ENCODE measurements at places on chromosomes 12 and 14.
A peak's percentile ranks its signal among the peaks of the same experiment; 100 is the strongest.

GRCh38 chr14:67602076-67602475 lies 2.0 kb upstream of the PIGH start:
- no peak for DNase-seq

DNA sequence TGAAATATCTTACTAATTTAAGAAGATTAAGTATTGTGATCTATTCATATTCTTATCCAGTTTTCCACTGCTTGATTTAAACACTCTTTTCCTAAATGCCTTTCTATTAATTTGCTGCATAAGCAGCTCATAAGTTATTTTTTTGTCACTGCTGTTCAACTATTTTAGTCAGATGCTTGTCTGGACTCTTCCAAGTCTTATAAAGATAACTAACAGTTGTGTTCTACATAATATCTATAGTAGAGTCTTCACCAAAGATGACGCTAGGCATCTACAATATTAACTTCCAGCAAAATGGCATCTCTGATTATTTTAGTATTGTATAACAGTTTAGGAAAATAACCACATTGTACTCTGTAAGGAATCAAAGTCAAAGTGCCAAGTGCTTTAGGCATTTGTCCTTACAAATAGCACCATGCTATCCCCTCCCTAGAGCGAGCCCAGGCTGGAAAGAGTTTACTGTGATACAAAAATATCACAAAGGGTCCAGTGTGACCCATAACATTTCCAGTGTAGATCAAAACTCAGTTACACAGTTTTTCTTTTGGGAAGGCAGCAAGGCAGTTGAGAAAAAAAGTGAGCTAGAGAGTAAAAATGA lies 98.2 kb downstream of the DENND5B start:
- DNase-seq, result no peak

GRCh38 chr14:75126679-75127473 lies at the start of gene NEK9:
Gene NEK9 (minus strand): TSS chr14:75127048. CDS start chr14:75126921, 127 bp downstream.
- peak; percentile 89 for DNase-seq

DNA sequence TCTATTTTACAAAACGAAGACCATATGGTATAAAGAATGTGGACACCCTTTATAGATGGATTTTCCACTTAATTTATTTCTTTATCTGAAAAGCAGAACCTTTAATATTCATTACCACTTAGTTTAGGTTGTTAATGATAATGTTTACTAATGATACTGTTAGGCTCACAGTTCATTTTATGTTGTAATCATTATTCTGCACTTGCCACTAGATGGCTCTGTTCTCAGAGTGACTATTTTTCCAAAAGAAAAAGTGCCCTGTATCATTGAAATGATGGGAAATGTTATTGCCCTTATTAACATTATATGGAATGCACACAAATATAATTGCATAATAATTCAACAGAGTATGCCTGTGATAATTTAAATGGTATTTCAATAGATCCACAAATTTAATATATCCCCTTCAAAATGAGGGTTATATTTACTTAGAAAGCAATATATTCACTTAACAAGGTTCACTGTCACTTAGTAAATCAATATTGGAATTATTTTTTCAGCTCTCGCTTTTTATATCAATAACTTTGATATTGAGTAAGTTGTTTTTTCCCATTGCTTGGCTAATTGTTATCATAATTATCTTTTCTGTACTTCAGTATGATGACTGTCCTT lies 95.7 kb downstream of the PDE3A start:
- DNase-seq, result no peak

GRCh38 chr12:100455896-100456295 lies 17.8 kb upstream of the NR1H4 start:
- DNase-seq, result no peak

GRCh38 chr12:52207895-52208294 lies 16.1 kb upstream of the KRT80 start:
- no peak for DNase-seq

- DNase-seq, result no peak
Measured at GRCh38 chr12:27505761-27506160, 18.2 kb upstream of the PPFIBP1 start.

DNA sequence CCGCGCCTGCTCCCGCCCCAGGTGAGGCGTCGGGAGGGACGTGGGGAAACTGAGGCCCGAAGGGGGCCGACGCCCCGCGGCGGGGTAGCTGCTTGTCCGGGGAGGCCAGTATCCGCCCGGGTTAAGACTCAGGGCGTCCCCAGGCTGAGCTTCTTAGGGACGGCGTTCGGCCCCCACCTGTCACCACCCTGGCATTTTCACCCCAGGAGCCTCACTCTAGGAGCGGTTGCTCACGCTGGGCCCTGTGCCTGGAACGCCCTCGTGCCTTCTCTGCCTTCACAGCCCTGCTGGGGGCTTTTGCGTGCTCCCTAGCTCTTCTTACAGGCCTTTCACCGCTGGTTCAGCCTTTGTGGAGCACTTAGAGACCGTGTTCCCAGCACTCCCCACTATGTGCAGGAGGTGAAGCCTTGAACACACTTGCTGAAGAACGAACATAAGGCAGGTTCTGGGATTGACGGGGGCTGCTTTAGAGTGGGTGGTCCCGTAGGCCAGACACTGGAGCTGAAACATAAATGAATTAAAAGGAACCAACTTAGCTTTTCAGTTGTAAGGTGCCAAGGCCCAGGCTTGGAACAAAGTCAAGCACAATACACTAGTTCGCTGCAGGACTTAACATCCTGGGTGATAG lies 601 bp downstream of the ZNF839 start:
- DNase-seq, result peak; percentile 42

- DNase-seq, result no peak
Measured at GRCh38 chr14:75016815-75017214, 14.1 kb downstream of the EIF2B2 start.

GRCh38 chr14:93299416-93299815 lies 33.4 kb downstream of the BTBD7 start:
- DNase-seq, result no peak

GRCh38 chr12:131137836-131138637 lies 184.3 kb downstream of the ADGRD1 start:
- no peak for DNase-seq
